ENCODE measurements at places on chromosomes 16 and 17.

GRCh38 chr16:11742093-11742535, 543 bp downstream of the TXNDC11 start:
- DNase-seq: peak; percentile 26

DNA sequence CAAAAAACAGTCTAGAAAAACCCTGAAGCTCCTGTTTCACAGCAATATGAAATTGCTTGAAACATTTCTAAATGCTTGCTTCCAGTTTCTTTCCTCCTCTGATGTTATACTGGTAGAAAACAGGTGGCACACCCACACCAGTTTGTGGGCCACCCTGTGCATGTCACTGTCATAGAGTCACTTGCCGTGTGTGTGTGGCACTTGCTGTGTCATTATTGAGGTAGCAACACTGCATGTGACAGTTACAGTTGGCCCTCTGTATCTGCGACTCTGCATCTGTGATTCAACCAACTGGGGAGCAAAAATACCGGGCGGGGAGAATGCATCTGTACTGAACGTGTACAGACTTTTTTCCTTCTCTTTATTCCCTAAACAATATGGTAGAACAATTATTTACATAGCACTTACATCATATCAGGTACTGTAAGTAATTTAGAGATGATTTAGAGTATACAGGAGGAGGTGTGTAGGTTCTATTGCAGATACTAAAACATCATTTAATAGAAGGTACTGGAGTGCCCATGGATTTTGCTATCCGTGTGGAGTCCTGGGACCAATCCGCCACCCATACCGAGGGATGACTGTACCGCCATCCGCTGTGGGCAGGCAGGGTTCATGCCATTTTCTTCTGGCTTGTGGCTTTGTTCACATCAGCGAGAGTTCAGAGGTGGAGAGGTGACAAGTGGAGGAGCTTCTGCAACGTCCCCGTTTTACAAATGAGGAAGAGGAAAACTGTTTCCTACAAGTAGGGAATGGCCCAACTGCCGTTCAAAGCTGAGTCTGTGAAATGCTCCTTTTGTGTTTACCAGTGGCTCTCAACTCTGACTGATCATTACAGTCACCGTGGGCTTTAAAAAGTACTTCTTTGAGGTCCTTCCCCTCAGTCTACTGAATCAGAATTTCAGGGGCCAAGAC, 373.7 kb downstream of the SNX29 start:
- no peak for DNase-seq

DNA sequence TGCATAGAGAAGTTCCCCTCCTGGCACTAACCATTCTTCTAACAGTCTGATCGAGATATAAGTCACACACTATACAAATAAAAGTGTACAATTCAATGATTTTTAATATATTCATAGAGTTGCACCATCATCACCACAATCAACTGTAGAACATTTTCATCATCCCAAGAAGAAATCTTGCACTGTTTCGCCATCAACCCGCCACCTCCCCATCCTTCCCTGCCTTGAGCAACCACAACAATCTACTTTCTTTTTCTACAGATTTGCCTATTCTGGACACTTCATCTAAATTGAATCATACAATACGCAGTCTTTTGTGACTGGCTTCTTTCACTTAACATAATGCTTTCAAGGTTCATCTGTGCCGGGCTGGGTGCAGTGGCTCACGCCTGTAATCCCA, 33.0 kb upstream of the GUCY2D start:
- DNase-seq: no peak

DNA sequence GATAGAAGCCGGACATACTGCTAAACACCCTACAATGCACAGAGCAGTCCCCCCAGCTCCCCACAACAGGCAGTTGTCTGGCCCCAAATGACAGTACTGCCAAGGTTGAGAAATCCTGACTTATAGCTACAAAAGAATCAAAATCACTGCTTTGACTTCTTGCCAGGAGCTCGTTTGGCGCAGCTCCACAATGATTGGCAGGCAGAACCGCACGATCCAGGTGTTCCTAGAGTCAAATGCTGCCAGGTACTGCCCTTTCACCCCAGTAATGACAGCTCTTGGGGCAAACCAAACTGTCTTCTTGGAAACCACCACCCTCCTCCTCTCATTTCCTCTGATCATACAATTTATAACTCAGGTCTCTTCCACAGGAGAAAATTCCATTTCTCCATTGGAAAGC, 2.2 kb upstream of the TMC5 start:
- DNase-seq: no peak

DNA sequence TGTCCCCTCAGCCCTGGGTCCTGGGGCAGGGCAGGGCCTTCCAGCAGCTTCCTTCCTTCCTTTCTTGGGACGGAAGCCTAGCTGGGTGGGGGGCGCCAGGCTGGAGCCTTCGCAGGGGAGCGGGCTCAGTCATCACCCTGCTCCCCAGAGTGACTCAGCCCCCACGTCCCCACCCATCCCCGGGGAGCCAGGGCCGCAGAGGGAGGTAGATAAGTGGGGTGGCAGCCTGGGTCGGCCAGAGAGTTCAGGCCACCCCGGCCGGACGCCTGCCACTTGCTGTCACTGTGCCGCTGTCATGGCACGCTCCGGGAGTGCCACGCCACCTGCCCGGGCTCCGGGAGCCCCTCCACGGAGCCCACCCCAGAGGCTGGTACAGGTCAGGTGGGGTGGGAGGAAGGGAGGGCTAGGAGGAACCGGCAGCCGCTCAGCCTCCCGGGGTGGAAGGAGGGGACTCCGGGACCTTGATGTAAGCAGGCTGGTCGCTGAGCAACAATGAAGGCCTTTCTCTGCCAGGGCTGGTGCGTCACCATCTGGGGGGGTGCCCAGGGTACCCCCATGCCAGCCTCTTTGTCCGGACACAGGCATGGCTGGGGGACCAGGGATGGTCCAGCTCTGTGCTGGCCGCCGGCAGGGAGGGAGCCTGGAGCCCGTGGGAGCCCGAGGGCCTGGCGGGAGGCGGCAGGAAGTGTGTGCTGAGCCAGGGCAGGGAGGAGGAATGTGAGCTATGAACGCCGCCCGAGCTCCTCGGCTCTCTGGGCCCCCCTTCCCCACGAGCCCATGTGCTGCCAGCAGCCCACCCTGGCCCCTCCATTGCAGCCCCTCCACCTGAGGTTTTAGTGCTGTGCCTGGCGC, 6.6 kb downstream of the NHERF2 start:
- no peak for DNase-seq

GRCh38 chr16:87809150-87809902, 43.5 kb upstream of the KLHDC4 start:
- DNase-seq: no peak

DNA sequence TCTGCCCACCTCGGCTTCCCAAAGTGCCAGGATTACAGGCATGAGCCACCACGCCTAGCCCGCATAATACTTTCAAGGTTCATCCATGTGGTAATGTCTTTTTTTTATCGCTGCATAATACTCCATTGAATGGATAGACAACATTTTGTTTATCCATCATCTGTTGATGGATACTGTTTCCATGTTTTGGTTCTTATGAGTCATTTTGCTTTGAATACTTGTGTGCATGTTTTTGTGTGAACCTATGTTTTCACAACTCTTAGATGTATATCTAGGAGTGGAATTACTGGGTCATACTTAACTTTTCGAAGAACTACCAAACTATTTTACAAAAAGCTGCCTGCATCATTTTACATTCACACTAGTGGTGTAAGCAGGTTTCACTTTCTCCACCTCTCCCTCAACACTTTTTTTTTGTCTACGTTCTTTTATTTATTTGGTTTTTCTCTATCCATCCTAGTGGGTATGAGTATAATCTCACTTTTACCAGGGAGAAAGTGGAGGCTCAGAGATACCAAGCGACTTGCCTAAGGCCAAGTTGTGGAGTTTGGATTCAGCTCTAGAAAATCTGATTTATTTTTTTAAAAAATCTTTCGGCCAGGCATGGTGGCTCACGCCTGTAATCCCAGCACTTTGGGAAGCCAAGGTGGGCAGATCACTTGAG, 151.2 kb downstream of the CMIP start:
- no peak for DNase-seq

DNA sequence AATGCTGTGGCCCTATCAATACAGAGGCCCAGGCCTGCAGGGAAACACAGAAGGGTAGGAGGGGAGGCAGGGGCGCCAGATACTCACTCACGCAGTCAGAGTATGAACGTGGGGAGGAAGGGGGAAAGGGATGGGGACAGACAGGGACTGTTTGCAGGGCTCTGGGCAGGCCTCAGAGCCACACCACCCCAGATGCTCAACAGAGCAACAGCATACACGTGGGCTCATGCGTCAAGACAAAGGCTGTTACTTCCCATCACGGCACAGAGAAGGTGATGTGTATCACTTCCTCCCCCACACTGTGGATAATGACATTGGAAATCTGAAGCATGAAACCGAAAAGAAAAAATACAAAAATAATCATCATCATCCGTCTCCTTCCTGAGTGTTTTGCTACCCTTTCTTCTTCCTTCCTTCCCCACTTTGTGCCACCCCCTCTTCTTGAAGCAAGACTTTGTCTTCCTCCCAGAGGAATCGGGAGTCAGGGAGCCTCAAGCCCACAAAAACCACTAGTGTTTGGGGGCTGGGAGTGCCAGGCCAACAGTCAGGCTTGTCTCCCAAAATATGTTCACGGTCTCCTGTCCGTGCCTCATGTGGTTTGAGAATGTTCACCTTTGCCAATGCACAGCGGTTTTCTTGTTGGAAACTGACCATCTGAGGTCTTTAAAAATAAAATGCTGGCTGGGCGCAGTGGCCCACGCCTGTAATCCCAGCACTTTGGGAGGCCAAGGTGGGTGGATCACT, 20.1 kb downstream of the SLC39A11 start:
- DNase-seq: no peak

DNA sequence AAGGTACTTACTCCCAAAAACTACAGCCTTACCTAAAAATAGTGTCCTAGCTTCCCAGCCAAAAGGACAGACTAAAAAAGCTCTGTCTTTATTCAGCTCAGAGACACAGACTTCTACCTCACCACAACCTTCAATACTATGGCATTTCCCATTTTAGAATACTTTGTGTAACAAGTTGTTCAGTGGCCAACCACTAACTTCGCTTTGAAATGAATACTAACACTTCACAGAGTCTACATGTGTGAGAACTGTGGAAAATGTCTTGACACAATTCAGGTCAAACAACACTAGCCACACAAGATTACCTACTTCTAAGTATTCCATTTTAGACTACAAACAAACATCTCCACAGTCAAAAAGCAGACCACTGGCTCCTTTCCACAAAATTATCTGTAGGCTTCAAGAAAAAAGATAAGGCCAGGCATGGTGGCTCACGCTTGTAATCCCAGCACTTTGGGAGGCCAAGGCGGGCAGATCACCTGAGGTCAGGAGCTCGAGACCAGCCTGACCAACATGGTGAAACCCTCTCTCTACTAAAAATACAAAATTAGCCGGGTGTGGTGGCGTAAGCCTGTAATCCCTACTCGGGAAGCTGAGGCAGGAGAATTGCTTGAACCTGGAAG, 3.2 kb downstream of the HELZ start:
- DNase-seq: no peak

- no peak for DNase-seq
Measured at GRCh38 chr16:31090540-31090939, 1.8 kb upstream of the PRSS53 start.

DNA sequence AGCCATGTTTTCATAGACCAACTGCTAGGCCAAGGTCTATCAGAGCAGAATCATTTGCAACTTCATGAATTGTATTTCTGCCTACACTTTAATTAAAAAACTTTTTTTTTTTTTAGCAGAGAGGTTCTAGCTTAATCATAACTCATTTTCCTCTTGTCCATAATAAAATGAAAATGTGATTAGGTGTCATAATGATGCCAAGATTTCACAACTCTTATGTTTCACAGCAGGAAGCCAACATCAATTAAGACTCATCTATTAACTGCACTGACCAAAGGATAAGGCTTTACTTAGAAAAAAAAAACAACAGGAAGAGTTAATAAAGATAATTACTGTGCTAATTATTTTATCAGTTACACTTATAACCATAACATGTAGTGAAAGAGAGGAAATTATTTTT, 18.9 kb upstream of the RNF43 start:
- no peak for DNase-seq

- no peak for DNase-seq
Measured at GRCh38 chr16:88602091-88602490, 31.9 kb downstream of the ZC3H18 start.

DNA sequence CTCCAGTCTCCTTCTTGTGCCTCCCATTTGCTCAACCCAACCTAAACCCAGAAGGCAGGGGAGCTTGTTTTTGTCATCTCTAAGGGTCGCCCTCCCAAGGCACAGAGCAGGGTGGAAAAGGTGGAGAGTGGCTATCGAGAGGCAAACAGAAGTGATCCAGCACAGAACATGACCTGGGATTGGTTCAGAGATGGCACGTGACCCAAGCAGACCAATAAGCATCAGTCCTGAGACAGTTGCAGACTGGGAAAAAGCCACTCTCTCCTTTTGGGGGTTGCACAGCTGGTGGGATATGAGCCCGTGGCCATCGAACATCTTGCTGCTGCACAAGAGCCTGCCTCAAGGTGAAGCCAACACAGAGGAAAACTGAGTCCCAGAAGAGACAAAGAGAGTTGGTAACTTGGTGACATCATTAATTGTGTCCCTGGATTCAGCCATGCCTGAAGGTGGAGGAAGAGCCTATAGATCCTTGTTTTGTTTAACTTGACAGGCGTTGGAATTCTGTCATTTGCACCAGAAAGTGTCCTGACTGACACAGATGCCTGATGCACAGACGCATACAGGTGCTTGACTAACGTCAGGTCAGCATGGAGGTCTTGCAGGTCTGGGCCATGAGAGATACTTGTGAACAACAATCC, 28.2 kb upstream of the CSNK2A2 start:
- no peak for DNase-seq

DNA sequence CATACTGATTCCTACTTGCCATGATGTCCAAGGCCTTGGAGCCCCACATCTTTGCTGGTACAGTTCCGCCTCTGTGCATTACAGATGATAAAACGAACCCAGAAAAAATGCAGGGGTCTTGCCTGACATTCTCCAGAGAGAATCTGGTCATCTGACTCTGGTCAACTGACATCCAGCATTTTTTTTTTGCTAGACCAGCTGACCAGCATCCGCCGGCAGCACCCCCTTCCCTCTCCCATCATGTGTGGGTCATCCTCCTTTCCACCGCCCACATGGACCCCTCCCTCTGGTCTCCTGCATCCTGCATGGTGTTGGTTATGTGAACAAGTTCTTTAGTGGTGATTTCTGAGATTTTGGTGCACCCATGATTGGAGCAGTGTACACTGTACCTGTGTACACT, 47.1 kb downstream of the CDH1 start:
- no peak for DNase-seq

DNA sequence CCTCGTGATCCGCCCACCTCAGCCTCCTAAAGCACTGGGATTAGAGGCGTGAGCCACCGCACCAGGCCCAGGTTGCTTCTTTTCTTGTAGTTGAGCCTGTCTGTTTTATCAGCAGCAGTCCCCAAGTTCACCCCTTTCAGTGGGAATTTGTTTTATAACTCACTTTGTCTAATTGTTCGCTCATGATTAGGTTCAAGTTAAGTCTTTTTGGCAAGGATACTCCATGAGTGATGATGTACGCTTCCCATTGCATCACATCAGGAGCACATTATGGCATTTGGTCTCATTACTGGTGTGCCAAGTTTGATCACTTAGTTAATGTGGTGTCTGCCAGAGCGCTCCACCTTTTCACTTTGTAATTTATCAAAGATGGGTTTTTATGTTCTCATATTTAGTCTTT, 14.4 kb upstream of the GJD3 start:
- DNase-seq: no peak

Measured in activated CD4-positive, alpha-beta T cell treated with anti-CD3 and anti-CD28 coated beads for 1 hour (primary cell).